Kidney tubule cell (primary cell): ENCODE measurements at places on chromosomes 1 and 21.

DNA sequence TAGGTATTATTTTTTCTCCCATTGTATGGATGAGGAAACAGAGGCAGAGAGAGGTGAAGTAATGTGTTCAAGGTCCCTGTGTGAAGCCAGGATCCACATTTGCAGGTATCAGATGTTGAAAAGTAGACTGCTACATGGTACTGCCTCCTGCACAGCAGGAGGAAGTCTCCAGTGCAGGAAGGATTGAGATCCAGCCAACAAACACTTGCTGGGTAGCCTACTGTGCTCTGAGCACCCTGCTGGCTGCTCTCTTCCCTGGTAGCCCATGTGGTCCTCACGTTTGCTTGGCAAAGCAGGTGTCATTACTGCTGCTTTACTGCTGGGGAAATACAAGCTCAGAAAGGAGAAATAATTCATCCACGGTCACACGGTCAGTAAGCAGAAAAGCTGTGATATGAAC lies 21.3 kb upstream of the GRIK3 start:
- DNase-seq, result no peak

- DNase-seq, result peak; percentile 37
Measured at GRCh38 chr1:98870959-98871903, 133.4 kb downstream of the PLPPR5 start.

DNA sequence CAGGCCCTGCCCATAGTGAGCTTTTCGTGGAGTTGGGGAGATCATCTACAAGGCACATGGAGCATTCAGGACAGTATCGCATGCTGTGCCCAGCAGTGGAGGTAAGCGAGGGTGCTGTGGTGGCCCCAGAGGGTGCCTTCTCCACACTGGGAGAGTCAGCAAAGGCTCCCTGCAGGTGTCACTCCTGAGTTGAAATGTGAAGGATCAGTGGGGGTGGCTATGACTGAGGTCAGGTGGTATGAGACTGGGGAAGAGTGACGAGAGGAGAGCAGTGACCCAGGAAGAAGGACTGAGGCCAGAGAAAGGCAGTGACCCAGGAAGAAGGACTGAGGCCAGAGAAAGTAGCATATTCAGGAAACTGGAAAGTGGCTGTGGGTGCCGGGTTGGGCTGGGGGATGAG lies 53.0 kb downstream of the SPAG17 start:
- DNase-seq, result peak; percentile 62

DNA sequence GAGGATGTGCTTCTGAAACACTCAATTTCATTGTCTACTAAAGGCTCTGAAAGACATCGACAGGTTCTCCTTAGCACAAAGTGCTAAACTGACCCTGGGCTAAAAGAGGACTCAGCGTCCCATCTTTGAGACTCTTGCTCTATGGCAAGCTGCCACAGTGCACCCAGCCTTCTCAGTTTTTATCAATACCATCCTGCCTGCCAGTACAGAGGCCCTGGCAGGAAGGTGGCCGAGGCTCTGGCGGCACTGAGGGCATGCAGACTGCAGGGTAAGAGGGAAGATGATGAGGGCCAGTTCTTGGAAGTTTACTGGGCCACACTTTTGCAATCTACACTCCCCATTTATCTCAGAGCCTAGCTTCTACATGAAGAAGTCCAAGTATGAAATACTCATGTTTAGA lies 5.3 kb downstream of the OLFML2B start:
- DNase-seq, result no peak

DNA sequence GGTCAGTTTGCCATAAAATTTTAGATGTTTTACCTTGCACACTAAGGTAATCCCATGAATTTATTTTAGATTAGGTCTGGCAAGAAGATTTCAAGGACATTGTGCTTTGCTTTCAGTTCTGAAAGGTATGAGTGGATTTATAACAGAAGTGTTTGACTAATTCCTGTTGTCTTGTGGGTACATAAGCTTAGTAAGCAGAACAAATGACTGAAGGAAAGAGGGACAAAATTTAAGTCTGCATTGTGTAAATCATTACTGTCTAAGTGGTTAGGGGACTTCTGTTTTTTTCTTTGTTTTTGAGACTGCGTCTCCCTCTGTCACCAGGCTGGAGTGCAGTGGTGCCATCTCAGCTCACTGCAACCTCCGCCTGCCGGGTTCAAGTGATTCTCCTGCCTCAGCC lies 60.1 kb downstream of the PKN2 start:
- DNase-seq, result no peak

- peak; percentile 70 for DNase-seq
Measured at GRCh38 chr1:6962996-6963911, 178.0 kb downstream of the CAMTA1 start.

- DNase-seq, result peak; percentile 33
Measured at GRCh38 chr1:19775317-19775716, 24.4 kb downstream of the TMCO4 start.

GRCh38 chr1:113860891-113861290 lies 10.6 kb downstream of the PTPN22 start:
- DNase-seq, result peak; percentile 61
